Fibroblast of skin of back (primary cell): ENCODE measurements at places on chromosomes 5 and 9.

- DNase-seq, result no peak
Measured at GRCh38 chr5:14935341-14935740, 63.8 kb upstream of the ANKH start.

DNA sequence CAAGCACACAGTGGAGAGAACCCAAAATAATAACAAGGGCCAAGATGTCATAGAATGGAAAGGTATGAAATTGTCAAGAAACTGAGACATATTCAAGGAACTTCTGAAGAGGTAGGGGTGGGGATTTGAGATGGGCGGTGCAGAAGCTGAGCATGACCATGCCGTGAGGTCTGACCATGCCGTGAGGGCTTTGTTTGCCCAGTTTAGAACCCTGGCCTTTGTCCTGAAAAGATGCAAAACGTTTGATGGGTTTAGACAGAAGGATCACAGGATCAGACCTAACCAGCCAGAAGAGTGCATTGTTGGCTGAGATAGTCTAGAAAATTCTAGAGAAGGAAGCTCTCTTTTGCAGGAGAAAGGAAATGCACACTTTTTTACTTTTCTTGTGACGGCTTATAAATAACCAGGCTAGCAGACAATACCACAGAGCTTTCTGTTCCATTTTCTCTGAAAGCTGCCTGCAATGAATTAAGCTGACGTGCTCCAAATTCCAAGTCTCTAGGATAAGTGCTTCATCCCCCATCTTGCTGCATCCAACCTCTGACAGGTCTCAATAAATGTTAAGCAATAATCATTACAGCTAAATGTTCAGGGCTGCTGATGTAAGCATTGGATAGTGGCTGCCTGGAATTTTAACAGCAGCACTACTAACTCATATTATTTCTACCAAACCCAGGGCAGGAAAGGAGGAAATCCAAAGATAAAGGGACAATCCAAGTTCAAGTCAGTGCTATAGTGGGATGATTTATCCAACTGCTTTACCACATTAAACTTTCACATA, 110.9 kb upstream of the IL6ST start:
- DNase-seq, result no peak

GRCh38 chr9:13755551-13755950, 476.1 kb upstream of the MPDZ start:
- no peak for DNase-seq

DNA sequence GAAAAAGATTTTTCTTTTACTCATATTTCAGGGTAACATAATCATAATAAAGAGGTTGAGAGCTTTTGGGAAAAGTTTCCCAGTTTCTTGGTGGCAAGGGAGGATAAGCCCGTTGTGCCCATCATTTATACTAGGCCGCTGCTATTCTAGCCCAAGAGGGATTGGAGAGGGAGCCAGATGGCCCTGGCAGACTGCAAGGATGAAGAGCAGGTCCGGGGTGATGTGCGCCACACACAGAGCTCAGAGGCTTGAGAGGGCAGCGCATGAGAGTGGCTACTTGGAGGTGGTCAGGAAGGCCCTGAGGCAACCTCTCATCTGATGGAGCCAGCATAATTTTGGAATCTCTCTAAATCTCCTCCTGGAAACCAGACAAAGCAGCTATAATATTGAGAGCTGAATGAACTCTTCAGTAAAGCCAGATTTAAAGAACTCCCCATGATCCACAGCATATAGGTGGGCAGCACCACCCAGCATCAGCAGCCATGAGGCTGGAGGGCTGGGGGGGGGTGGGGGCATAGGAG, 110.1 kb downstream of the MED27 start:
- no peak for DNase-seq

GRCh38 chr5:90201923-90202322, 207.6 kb downstream of the CETN3 start:
- peak; percentile 67 for DNase-seq

GRCh38 chr9:13179257-13179656, 100.2 kb downstream of the MPDZ start:
- DNase-seq, result no peak

DNA sequence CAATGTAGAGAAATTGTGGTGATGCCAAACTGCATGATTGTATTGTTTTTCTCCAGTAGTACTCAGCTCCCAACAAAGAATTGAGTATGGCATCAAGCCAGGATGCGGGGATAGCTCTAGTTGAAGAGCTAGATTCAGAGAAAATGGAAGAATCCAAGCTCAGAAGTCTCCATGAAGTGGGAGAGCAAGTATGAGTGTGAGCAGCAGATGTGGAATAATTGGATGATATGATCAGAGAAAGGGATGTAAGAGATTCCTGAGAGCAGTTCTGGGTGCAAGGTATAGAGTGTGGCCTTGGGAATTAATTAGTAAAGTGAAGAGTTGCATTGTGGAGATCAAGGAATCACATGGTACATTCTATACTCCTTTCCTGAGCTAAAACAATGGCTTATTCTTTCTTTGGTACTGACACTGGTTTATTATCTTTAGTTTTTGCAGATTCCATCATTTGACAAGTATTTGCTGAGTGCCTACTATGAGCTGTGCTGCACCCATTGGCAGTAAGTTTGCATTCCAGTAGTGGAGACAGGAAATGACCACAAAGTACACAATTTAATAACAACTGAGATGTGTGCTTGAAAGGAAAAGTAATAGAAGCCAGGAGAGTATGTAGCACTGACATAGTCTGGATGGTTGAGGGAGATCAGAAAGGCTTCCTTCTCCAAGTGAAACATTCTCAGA, 177.1 kb downstream of the CPLANE1 start:
- peak; percentile 92 for DNase-seq

- no peak for DNase-seq
Measured at GRCh38 chr9:134136118-134136995, 475 bp downstream of the WDR5 start.

DNA sequence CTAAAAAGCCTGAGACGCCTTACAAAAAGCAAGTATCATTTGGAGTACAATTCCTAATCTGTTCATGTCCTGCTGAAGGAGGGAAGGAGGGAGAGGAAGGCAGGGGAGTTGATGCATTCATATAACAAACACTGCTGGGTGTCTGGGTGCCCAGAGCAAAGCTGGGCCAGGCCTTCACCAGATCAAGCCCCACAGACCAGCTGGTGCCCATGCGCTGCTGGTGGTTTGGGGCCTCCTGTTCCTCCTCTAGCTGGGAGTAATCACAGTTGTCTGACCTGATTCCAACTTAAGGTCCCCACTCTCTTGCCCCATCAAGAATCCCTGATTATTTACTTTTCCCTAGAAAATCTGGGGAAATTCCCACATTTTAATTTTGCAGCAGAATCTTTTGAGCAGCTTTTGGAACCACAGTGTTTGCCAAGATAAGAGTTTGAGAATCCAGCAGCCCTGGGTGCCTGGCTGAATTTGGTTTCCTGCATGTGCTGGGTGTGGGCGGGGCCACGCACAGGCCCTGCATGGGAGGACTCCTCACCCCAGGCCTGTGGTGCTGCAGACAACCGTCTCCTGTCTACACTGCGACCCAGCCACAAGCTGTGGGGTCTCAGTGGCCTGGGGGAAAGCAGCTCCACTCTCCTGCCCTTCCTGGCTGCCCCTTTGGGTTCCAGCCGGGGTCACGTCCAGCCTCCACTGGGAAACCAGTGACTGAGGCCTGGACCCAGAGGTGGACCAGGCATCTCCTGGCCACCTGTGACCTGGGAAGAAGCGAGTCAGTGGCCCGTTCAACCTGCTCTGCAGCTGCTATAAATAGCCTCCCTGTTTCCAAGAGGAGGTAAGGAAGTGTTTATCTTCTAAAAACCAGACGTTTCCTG, 47.5 kb downstream of the NEURL1B start:
- no peak for DNase-seq

DNA sequence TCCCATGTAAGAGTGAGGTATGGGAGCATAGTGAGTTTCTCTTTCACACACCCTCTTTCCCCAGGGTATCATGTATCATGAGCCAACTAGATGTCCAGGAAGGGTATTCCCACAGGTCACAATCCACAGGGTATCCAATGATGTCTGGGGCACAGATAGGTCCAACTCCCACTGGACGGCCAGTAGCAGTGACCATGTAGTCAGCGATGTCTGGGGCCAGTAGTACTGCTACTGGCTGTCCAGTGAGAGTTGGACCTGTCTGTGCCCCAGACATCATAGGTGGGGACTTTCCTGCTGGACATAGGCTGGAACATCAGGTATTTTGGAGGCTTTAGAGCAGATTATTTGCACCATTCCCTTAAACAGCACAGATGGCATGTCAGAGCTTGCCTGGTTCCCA, 352.6 kb upstream of the SGCD start:
- no peak for DNase-seq

- DNase-seq, result peak; percentile 36
Measured at GRCh38 chr5:119386596-119387344, 31.0 kb downstream of the TNFAIP8 start.

- no peak for DNase-seq
Measured at GRCh38 chr9:117116084-117116483, 298.8 kb downstream of the ASTN2 start.

DNA sequence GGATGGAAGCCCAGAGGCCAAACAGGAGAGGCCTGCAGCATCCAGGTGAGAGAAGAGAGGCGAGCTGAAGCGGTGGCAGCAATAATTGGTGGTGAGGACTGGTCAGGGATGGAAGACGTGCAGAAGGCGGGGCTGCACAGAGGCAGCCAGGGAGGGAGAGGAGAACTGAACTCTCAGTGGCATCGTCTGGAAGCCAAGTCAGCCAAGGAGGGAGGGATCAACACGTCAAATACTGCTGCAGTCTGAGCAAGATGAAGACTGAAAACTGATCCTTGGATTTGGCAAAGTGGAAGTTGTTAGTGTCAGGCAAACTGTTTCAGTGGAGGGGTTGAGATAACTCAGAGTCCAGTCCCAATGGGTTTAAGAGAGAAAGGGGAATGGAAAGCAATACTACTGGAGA, 145.4 kb downstream of the CDK5RAP2 start:
- peak; percentile 30 for DNase-seq

GRCh38 chr5:34941936-34942335, 12.6 kb downstream of the DNAJC21 start:
- DNase-seq, result no peak

- peak; percentile 55 for DNase-seq
Measured at GRCh38 chr5:130692770-130693169, 472.3 kb downstream of the HINT1 start.
